ENCODE measurements at places on chromosomes 13 and 19. TPM values are rescaled to one million over a fixed set of nuclear protein-coding genes. Genes with fewer than 3 reads are reported as not detected.

GRCh38 chr19:1220976-1221903 is 15.7 kb downstream of the STK11 start:
- H3K4me3 ChIP-seq = no peak overlapping the region
- H3K4me1 ChIP-seq = peaks cover 65% of the 10 kb centered on the region
- H3K27ac ChIP-seq = peak overlapping the region; percentile 99
- no peaks in the 10 kb centered on the region for H3K27me3 ChIP-seq
- peak; percentile 94 for DNase-seq

- H3K27me3 ChIP-seq = peaks cover 4% of the 10 kb centered on the region
- no peak for DNase-seq
- no peak overlapping the region for H3K4me3 ChIP-seq
Measured at GRCh38 chr13:26710166-26710565, 50.4 kb downstream of the GPR12 start.

DNA sequence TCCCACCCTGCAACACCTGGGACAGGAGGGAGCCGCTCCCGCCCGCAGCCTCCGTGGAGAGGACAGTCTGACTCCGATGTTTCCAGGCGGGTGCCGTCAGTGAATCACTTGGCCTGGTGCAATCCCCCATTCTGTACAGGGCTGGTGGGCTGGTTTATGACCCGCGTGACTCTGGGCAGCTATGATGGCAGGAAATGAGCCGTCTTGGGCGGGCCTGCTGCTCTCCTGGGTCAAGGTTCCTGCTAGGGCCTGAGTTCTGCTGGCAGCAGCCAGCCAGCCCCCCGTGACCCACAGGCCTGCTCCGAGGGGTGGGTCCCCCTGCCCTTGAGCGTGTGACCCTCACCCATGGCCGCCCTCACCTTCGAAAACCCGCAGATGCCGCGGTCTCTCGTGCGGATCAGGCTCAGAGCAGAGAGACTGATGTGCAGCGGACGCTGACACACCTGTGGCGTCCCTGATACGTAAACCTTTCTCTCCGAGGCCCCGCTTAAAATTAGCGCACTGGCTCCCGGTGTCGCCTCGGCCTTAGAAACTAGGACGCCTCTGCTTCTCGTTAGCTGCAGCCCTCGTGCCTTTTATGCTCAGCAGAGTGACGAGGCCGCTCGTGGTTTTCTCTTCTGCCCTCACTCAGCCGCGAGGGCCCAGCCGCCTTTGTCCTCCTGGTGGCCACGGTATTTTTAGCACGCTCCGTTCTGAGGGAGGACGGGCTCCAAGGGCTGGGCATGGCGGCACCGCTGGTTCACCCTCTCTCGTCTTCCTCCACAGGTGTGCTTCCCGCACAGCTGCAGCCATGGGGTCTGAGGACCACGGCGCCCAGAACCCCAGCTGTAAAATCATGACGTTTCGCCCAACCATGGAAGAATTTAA is 63.4 kb downstream of the KDM4B start:
- no peak overlapping the region for H3K27ac ChIP-seq
- peaks cover 13% of the 10 kb centered on the region for H3K36me3 ChIP-seq
- H3K4me3 ChIP-seq = no peak overlapping the region
- no peaks in the 10 kb centered on the region for H3K27me3 ChIP-seq
- H3K4me1 ChIP-seq = peaks cover 42% of the 10 kb centered on the region
- DNase-seq = no peak

GRCh38 chr13:112105244-112105681 is 38.3 kb downstream of the SOX1 start:
- no peak overlapping the region for H3K4me3 ChIP-seq
- H3K4me1 ChIP-seq = no peaks in the 10 kb centered on the region
- H3K36me3 ChIP-seq = no peaks in the 10 kb centered on the region
- no peak overlapping the region for H3K27ac ChIP-seq

GRCh38 chr19:44847144-44848035 is 1.3 kb downstream of the NECTIN2 start:
- peak; percentile 69 for DNase-seq
- H3K4me1 ChIP-seq = no peaks in the 10 kb centered on the region
- H3K4me3 ChIP-seq = peak overlapping the region; percentile 78
- no peaks in the 10 kb centered on the region for H3K36me3 ChIP-seq
- H3K27ac ChIP-seq = peak overlapping the region; percentile 83

DNA sequence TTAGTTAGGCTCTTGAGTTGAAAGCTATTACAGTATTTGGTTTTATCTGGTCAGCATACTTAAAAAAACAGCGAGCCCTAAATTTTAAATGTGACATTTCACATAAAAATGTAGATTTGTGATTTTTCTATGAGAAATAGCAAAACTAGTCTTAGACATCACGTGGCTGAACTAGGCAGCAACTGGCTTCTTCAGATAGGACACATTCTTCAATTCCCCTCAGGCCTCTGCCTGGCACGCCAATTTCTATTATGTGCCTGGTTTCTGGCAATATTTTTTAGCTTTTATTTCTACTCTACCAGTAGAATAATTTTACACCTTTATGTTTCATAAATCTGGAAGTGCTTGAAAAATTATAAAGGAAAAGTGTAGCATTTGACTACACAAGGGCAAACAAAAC is 433.7 kb downstream of the DIAPH3 start:
- no peaks in the 10 kb centered on the region for H3K27me3 ChIP-seq
- DNase-seq = no peak
- H3K4me3 ChIP-seq = no peak overlapping the region
- H3K36me3 ChIP-seq = no peaks in the 10 kb centered on the region

DNA sequence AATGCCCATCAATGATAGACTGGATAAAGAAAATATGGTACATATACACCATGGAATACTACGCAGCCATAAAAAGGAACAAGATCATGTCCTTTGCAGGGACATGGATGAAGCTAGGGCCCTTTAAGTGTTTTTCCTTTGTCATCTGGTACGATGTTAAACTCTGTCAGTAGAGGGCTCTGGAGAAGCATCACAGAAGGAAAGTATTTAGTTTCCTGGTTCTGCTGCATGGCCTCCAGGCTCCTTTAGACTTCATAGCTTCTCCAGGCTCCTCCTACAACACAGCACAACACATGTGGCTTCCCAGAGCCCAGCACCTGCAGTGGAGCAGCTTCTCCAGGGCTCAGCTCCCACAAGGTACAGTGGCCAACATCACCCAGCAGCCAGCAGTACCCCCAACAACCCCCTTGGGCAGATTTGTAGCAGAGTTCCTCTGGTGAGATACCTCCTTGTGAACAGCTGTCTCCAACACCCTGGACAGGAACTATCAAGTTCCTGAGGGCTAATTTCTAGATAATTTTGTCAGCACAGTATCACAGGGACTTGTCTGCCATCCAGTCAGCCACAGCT is 63.4 kb downstream of the KCTD12 start:
- no peak overlapping the region for H3K27ac ChIP-seq
- H3K4me1 ChIP-seq = no peaks in the 10 kb centered on the region
- no peaks in the 10 kb centered on the region for H3K36me3 ChIP-seq
- no peaks in the 10 kb centered on the region for H3K27me3 ChIP-seq
- no peak overlapping the region for H3K4me3 ChIP-seq

DNA sequence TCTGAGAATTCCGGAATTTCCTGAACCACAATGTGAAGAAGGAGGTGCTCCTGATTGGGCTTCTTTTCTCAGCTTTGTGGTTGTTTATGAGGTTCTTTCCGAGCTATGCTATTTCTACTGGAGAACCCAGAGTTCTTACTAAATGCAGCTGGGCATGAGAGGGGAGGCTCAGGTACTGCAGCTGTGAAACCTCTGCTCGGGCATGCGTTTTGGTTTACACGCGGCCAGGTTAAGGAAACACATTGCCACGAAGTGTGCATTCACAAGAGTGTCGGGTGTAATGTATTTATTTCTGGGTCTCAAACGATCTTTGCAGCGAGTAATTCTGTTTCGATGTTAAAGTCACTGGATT is 661 bp upstream of the MIR17HG start:
- peaks cover 18% of the 10 kb centered on the region for H3K4me1 ChIP-seq
- DNase-seq = no peak
- peak overlapping the region; percentile 88 for H3K4me3 ChIP-seq
- peaks cover 21% of the 10 kb centered on the region for H3K36me3 ChIP-seq
- peaks cover 3% of the 10 kb centered on the region for H3K27me3 ChIP-seq
- H3K27ac ChIP-seq = peak overlapping the region; percentile 98

DNA sequence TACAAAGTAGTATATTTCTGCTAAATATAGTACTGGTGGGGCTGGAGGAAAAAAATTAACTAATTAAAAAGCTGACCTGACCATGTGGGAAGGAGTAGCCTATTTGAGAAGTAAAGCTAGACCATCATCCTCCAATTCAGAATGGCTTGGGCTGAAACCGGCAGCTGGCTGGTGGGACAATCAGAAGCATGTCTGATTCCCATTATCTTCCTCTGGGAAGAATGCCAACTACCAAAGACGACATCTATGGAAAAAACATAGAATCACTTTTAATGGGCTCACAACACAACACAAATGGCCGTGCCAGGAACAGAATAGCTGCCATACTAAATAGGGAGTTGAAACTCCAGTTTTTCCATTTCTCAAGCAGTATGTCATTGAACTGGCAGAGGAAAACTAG is 120.4 kb upstream of the FREM2 start:
- DNase-seq = no peak
- no peaks in the 10 kb centered on the region for H3K4me1 ChIP-seq
- no peaks in the 10 kb centered on the region for H3K36me3 ChIP-seq
- no peaks in the 10 kb centered on the region for H3K27me3 ChIP-seq
- no peak overlapping the region for H3K4me3 ChIP-seq

GRCh38 chr13:49836516-49836915 is 44.0 kb upstream of the KPNA3 start:
- no peak overlapping the region for H3K4me3 ChIP-seq
- no peaks in the 10 kb centered on the region for H3K27me3 ChIP-seq
- no peaks in the 10 kb centered on the region for H3K36me3 ChIP-seq
- no peak overlapping the region for H3K27ac ChIP-seq
- no peaks in the 10 kb centered on the region for H3K4me1 ChIP-seq

DNA sequence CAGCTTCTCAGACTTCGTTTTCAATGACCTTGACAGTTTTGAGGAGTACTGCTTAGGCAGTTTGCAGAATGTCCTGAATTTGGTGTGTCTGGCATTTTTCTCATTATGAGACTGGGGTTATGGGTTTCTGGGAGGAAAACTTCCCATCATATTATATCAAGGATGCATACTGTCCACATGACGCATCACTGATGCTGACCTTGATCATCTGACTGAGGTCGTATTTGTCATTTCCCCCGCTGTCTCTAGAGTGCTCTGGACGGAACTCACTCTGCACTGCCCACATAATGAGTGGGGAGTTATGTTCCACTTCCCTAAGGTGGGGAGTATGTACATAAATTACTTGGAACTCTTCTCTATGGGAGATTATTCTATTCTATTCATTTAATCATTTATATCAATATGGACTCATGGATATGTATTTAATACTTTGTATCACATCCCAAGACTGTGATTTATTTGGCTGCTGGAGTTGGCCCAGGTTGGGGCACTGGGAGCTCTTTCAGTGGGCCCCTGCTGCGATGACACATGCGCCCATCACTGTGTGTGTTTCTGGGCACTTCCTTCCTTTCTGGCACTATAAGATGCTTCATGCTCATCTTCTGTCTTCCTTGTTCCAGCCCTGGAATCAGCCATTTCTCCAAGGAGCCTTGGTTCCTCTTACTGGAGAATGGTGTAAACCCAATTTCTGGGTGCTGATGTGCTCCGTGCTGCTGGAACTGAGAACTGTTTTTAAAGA is 138.6 kb downstream of the MIPEP start:
- peaks cover 6% of the 10 kb centered on the region for H3K36me3 ChIP-seq
- H3K4me1 ChIP-seq = no peaks in the 10 kb centered on the region
- no peak overlapping the region for H3K27ac ChIP-seq
- no peaks in the 10 kb centered on the region for H3K27me3 ChIP-seq

DNA sequence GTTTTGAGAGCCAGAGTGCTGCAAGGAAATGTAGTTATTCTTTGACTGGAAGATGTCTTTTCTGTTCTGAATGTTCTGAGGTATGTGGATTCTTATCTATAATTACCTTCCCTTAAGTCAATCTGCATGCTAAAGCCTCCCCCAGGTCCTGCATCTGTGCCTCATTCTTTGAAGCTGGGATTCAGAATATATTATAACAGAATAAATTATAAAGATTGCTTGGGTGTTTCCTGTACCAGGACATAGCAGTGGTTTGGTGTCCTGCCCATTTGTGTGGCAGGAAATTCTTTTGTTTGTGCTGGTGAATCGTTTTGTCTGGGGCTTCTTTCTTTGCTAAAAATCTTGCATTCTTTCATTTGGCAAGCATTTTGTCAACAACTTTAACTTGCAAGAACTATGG is 60.2 kb downstream of the ITGBL1 start:
- no peaks in the 10 kb centered on the region for H3K36me3 ChIP-seq
- H3K4me1 ChIP-seq = no peaks in the 10 kb centered on the region
- no peaks in the 10 kb centered on the region for H3K27me3 ChIP-seq
- no peak overlapping the region for H3K4me3 ChIP-seq
- no peak overlapping the region for H3K27ac ChIP-seq
- no peak for DNase-seq

DNA sequence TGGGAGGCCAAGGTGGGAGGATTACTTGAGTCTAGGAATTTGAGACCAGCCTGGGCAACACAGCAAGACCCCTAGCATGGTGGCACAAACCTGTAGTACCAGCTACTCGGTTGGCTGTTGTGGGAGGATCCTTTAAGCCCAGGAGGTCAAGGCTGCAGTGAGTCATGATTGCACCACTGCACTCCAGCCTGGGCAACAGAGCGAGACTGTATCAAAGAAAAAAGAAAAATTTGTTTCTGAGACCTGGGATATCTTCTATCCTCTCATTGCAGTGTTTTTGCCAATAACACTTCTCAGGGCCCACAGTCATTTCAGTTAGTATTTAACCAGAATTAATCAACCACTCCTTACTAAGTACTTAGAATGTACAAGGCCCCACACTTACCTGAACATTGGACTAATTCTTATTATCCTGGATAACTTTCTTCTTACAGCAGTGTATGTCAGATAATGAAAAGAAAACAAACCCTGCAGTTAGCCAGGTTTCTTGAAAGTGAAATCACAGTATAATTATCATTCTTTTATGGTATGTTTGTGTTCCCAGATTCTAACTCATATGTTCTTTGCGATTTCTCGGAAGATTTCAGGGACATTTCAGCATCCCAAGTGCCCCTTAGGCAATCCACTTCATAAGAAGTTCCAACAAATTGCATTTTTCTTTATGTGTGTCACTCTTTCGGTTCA is 75.6 kb upstream of the KLF5 start:
- DNase-seq = no peak
- H3K4me3 ChIP-seq = no peak overlapping the region
- H3K27ac ChIP-seq = no peak overlapping the region

DNA sequence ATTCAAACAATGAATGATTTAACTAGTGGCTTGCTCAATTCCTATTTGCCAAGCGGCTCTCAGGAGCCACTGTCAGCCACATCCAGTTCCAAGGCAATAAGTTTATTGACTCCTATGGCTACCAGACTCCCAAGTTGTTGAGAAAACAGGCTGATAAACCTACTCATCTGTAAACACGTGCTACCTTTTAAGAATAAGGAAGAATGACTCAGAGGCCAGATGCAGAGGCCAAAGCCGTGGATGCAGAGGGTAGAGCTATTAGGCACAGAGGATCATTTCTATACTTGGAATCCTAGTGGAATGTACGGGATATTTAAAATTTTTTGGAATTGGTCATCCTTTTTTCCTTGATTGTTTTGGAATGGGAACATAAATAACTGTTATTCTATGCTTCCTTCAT is 1921.1 kb downstream of the OLFM4 start:
- no peak overlapping the region for H3K27ac ChIP-seq
- no peaks in the 10 kb centered on the region for H3K36me3 ChIP-seq
- H3K27me3 ChIP-seq = no peaks in the 10 kb centered on the region
- no peak for DNase-seq
- no peak overlapping the region for H3K4me3 ChIP-seq

CACNG6 gene
- polyA plus RNA-seq = 19.0 TPM

FOXA3 gene
- polyA plus RNA-seq = 0.05 TPM

Data from psoas muscle (tissue), 8 donors.